ENCODE measurements at places on chromosomes 16 and 17. TPM values are rescaled to one million over a fixed set of nuclear protein-coding genes. Genes with fewer than 3 reads are reported as not detected.

LITAFD gene
- not detected for total RNA-seq

NUP85 gene
- total RNA-seq = 79.5 TPM

SBK1 gene
- 20.2 TPM for total RNA-seq

NT5M gene
- 3.9 TPM for total RNA-seq

TEKT3 gene
- 1.2 TPM for total RNA-seq

ZNF469 gene
- 0.32 TPM for total RNA-seq

XYLT1 gene
- 26.3 TPM for total RNA-seq

SRL gene
- not detected for total RNA-seq

TERB1 gene
- total RNA-seq = 0.20 TPM

CMTM2 gene
- 0.49 TPM for total RNA-seq

PAM16 gene
- total RNA-seq = 39.6 TPM

SCGB1C2 gene
- total RNA-seq = not detected

HOXB9 gene
- total RNA-seq = 0.25 TPM

RHOT1 gene
- total RNA-seq = 22.9 TPM

EFNB3 gene
- total RNA-seq = not detected

NXPH3 gene
- not detected for total RNA-seq

HSD17B2 gene
- total RNA-seq = not detected

TBX2 gene
- not detected for total RNA-seq

NHERF2 gene
- total RNA-seq = 1.5 TPM

TNFRSF17 gene
- total RNA-seq = not detected

AHSP gene
- not detected for total RNA-seq

COPRS gene
- 5.0 TPM for total RNA-seq

PER1 gene
- total RNA-seq = 1,740 TPM

CPHXL2 gene
- not detected for total RNA-seq

SMIM36 gene
- total RNA-seq = not detected

TAC4 gene
- not detected for total RNA-seq

VTN gene
- not detected for total RNA-seq

ANKFN1 gene
- total RNA-seq = not detected

TMEM220 gene
- total RNA-seq = 0.15 TPM

MYH3 gene
- total RNA-seq = 7.9 TPM

CDYL2 gene
- total RNA-seq = 37.6 TPM

CD300A gene
- 4.8 TPM for total RNA-seq

NPIPA2 gene
- total RNA-seq = 0.86 TPM

PYDC1 gene
- total RNA-seq = not detected

HOXB4 gene
- total RNA-seq = 2.9 TPM

CREBBP gene
- total RNA-seq = 192 TPM

RDM1 gene
- total RNA-seq = not detected

NRN1L gene
- 2.7 TPM for total RNA-seq

TMC5 gene
- not detected for total RNA-seq

CDH5 gene
- total RNA-seq = not detected

CCDC78 gene
- total RNA-seq = 2.5 TPM
